Cerebellar nuclear complex (tissue), 1 donor: ENCODE measurements at places on chromosomes 3 and 15.

DNA sequence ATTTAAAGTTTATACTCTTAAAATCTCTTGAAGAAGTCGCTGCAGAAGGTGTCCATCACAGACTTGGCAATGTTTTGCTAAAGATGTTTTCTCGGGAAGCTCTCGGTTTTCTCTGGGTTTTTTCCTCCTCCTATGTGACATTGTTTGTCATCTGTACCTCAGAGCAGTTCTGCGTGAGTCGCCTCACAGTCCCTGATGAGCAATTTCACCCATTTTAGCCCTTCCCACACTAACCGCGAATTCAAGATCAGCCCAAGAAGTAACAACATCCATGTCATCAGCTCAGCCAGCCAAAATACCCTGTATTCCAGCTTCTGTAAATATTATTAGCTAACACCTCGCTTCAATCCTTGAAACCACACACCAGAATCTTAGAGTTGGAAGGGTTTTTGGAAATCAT lies 224.3 kb upstream of the SETMAR start:
- no peak for DNase-seq

DNA sequence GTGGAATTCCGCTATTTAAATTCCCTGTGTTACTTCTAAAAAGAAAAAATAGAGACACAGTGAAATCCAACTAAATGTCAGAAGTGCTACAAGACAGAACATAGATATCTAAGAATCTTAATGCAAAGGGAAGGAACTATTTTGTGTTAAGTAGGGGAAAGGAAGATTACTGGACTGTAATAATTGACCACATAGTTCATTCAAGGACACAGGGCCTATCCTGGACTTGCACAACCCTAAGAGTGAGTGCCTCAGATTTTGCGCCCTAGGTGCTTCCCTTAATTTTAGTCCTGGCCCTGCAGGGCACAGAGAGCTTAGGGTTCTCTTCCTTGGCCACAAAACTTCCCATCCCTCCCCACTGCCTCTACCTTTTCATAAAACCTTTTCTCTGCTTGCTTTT lies 3.5 kb upstream of the IL20RB start:
- no peak for DNase-seq

DNA sequence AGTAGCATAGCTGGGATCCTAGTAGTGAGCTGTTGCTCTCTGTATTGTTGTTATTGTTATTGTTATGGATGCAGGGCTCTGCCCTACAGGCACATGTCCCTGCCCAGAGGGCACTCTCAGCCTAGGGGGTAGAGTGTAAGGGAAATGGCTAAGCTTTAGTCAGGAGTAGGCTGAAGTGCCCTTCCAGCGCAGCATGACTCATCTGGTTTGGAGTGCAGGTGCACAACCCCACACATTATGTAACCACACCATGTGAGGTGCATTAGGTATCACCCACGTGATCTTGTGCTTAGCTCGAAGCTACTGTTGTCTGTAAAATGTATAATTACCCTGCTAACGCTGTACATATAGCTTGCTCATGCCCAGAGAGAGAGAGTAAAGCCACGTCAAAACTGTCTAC lies 48.3 kb upstream of the TIPARP start:
- no peak for DNase-seq

- no peak for DNase-seq
These were observed 25.4 kb downstream of the IFT80 start for GRCh38 chr3:160373655-160374054.

- no peak for DNase-seq
These were observed 15.4 kb downstream of the DLG1 start for GRCh38 chr3:197283045-197283444.

- no peak for DNase-seq
These were observed 250.4 kb downstream of the TJP1 start for GRCh38 chr15:29571792-29572431.
